AG08396 (cell line): ENCODE measurements at places on chromosomes 7 and 10.

DNA sequence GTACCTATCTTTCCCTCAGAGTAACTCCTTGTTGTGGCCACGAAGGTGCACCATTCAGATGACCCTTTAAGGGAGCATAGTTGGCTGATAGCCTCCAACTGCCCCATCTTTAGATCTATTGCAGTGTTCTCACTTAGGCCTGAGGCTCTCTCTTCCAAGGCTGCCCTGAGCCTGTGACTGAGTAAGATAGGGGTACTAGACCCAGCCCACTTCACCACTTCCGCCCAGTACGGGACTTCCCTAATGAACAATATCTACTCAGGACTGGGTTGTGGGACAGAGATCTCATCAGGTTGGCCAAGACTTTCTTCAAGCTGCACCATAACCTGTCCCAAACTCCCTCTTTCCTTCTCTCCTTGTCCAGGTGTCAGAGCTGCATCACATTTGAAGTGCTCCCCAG, 5.7 kb upstream of the GNAI1 start:
- DNase-seq: no peak

DNA sequence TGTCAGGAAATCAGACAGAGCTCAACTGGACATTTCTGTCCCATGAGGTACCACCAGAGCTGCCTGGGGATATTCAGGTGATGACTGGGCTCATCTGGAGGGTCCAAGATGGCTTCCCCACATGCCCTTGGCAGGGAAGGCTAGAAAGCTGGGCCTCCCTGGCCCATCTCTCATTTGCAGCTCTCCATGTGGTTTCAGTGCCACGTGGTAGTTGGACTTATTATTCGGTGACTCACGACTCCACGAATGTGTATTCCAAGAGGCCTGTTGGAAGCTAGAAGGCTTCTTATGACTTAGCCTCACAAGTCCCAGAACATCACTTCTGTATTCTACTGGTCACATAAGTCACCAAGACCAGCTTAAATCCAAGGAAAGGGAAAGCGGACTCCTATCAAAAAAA, 22.8 kb downstream of the NSMCE4A start:
- DNase-seq: no peak

DNA sequence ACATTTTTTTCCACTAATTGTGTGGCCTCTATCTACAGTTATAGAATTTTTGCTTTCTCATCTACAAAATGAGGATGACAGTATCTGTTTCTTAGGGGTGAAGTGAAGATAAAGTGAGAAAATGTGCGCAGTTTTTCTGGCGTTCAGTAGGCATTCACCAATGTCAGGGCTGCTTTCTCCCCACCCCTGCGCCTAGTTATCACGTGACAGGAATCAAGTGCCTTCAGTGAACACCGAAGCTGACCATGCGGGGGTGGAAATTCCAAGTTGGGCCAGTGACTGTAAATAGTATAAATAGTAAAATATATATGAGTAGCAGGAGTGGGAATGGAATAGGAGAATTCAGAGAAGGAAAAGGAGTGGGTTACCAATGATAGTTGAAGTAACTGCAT, 77.4 kb downstream of the TAF3 start:
- no peak for DNase-seq

- DNase-seq: no peak
These were observed 46.0 kb upstream of the CDK1 start for GRCh38 chr10:60732198-60732806.

GRCh38 chr10:93420091-93420490, 62.0 kb downstream of the MYOF start:
- no peak for DNase-seq

DNA sequence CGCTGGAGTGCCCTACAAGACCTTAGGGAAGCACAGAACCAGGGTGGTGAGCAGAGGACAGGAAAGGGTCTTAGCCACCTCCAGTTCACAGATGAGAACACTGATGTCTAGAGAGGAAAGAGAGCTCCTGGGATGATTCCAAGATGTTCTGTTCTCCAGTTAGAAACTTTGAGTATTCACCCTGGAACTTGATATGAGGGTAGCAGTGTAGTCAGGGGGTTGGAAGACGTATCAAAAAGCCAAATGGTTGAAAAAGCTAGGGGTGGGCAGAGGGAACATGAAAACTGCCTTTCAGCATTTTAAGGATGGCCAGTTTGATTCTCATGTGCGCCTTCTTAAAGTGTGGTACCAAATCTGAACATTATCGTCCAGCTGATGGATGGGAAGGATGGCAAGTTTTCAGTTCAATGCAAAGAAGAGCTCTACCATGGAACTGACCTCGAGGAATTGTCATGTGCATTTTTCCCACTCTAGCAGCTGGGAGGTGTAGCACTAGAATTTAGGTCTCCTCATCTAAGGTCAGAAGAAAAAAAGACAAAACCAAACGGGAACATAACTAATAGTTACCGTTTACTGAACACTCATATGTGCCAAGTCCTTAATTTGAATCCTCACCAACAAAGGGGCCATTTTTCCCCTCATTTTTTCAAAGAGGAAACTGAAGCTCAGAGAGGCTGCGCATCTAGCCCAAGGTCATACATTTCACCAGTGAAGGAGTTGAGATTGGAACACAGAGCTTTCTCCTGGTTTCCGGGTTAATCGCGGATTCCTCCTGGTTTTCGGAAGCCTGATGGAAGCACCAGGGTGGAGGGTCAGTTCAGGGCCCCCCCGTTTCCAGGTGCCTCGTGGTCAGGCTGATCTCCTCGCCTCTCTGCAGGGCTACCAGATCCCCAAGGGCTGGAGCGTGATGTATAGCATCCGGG, 6.0 kb upstream of the CYP26A1 start:
- DNase-seq: no peak

DNA sequence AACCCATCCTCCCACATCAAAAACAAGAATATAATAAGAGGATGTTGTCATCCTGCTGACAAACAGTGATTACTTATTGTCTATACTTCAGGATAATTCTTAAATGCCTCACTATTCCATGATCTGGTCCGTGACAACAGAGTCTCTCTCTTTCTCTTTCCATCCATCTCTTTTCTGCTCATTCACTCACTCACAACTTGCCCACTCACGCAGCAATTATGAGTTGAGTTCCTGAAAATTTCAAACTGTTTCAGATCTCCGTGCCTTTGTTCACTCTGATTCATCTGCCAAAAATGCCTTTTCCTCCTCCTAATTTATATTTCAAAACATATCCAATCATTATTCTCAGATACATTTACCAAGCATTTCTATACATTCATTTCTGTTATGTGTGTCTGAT, 1.4 kb downstream of the OR6B1 start:
- no peak for DNase-seq

- no peak for DNase-seq
These were observed 2.9 kb upstream of the NRAP start for GRCh38 chr10:113666682-113667252.

GRCh38 chr10:72087392-72087968, 871 bp downstream of the SPOCK2 start:
- DNase-seq: no peak

DNA sequence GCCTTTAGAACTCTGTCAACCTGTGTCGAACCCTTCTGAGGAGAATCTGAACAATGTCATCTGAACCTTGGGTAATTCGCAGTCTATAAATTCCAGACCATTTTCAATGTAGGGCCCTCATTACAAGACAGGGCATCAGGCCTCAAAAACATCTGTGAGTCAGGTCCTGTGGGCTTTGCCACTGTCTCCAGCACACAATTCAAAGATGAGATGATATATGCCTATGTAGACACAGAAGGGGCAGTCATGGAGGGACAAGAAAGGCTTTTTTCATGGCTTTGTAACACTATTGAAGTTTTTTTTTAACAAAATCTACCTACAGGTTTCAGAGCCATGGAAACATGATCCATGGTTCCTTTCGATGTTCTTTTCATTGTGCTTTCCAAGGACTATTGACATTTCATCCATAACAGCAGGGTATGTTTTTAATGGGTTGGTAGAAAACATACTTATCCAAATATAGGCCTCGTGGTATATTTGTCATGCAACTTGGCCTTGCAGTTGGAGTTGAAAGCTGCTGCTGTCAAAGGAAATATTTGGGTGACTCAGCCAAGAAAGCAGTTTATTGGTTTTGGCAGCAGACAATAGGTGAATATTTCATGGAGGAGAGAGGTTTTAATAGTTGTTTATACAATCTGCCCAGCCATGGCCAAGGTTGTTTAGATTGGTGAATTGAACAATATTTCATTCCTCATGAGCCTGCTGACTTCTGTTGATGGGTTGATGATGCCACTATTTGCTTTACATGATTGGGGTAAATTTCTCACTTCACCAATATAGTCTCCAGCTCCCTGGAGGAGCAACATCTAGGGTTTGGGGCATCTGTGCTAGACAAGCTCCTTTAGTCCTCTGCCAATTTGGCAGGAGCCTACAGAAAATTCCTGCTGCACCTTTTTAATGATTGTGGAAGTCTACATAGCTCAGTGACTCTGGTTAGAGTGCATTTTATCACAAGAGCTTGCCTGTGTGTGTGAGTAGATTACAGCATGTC, 158.4 kb upstream of the TMEM72 start:
- DNase-seq: peak; percentile 67

DNA sequence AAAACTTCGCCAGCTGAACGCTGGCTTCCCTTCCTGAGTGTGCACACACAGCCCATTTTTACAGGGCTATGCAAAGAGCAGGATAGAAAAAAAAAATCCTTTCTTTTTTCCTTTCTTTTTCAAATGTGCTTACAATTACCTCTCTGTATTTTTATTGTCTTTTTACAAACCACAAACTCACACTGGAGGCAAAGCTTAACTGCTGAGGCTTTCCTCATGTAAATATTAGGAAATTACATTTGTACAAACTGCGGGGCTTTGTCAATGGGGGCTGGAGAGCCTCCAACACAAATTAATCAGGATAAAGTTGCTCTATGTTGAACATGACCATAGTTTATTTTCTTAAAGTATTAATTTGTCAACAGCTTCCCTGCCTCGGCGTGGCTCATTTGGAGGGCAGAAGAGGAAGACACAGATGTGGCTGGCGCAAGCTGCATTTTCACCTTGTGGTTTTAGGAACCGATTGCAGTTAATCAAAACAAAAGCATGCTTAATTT, 411.7 kb upstream of the MKI67 start:
- DNase-seq: no peak

GRCh38 chr7:6278749-6279310, 6.4 kb upstream of the CYTH3 start:
- DNase-seq: no peak

DNA sequence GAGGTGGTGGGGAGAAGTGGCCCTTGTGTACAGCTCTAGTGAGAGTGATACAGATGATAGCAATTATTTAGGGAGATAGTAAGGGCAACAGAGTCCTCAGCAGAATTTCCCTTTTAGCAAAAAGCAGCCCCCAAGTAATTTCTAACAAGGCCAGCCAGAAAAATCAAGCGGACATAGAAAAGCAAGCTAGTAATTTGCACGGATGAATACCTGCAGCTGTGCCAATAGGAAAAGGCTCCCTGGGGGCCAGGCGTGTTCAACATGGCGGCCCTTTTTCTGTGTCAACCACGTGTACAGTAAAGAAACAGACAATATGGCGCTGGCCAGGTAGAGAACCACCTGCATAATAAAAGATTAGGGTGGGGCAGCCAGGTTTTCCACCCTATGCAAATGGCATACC, 7.4 kb downstream of the MCM10 start:
- no peak for DNase-seq

GRCh38 chr7:95141755-95142154, 182.6 kb downstream of the PON1 start:
- DNase-seq: no peak
